ENCODE measurements at places on chromosomes 1 and 21.

DNA sequence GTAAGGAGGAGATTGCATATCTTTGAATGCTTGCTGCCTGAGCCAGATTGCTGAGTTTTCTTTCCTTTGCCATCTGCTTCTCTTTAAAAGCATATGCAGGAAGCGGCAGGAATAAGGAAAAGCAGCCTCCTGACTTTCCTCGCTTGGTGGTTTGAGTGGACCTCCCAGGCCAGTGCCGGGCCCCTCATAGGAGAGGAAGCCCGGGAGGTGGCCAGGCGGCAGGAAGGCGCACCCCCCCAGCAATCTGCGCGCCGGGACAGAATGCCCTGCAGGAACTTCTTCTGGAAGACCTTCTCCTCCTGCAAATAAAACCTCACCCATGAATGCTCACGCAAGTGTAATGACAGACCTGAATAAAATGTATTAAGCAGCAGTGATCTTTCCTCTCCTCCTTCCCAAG, 1.5 kb downstream of the CORT start:
- no peak for DNase-seq

GRCh38 chr1:33563699-33564098, 91.3 kb downstream of the ZSCAN20 start:
- DNase-seq = no peak

GRCh38 chr1:183922197-183922596, 115.3 kb downstream of the COLGALT2 start:
- DNase-seq = no peak

GRCh38 chr1:247906504-247907047, 11.2 kb downstream of the OR2W3 start:
- peak; percentile 33 for DNase-seq

GRCh38 chr21:37155186-37155585, 82.1 kb downstream of the TTC3 start:
- no peak for DNase-seq

DNA sequence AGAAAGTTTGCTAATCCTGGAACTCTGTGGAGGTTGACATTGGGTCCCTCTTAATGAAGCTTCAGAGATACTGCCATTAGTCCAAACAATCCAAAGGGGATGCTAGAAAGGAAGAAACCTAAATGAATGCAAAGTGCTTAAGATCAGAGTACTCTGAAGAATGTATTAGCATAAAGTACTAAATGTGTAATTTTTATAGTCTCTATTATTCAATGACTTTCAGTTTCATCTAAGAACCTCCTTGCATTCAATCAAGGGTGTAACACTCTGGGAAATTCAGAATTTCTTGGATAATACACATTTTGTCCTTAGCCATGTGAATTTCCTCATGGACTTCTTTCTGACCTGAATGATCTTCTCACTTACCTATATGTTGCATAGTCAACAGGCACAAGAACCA, 1078.5 kb upstream of the ADGRL4 start:
- no peak for DNase-seq

DNA sequence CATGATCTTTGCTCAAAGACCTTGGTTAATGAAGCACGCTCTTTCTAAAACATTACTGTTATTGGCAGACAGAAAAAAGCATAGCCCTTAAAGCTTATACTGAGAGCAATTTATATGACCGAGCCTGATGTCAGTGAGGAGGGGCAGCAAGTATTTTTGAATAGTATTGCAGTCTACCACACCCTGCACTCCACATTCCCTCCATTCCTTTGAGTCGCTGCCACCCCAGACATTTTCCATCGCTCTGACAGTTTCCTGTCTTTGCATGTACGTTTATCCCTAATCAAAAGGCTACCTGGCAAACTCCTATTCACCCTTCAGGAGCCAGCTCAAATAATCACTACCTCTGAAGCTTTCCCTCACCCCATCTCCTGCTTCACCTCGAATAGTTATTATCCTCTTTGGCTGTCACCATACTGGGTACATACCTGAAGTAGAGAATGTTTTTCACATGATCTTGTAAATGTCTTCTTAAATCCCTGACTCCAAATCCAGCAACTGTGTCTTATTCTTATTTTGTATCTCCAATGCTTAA, 5.5 kb upstream of the JUN start:
- DNase-seq = peak; percentile 7

- no peak for DNase-seq
Measured at GRCh38 chr1:47298025-47298699, 15.8 kb downstream of the STIL start.

- DNase-seq = peak; percentile 34
Measured at GRCh38 chr1:225767634-225768540, 9.7 kb upstream of the SRP9 start.

DNA sequence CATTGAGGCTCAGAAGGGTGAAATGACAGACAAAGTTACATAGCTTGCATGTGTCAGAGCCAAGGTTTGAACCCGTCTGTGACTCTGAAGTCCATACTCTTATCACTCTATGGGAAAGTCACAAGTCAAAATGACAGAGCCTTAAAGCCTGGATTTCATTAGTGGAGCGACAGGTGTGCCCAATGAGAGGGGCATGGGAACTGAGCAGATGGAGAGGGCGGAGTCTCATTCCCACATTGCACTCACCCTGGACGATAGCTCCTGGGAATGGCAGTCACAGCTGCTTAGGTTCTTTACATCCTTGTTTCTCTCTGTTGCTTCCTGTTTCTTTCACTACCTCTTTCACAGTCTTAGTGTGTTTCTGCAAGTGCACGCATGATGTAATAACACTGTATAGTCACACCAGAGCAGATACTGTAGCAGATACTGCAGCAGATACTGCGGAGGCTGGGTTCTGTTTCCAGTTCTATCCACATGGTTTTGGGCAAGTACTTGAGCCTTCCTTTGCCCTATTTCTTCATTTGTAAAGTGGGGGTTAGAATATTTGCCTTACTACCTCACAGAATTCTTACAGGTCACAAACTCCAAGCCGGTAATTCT, 127.2 kb downstream of the ZSCAN20 start:
- no peak for DNase-seq

DNA sequence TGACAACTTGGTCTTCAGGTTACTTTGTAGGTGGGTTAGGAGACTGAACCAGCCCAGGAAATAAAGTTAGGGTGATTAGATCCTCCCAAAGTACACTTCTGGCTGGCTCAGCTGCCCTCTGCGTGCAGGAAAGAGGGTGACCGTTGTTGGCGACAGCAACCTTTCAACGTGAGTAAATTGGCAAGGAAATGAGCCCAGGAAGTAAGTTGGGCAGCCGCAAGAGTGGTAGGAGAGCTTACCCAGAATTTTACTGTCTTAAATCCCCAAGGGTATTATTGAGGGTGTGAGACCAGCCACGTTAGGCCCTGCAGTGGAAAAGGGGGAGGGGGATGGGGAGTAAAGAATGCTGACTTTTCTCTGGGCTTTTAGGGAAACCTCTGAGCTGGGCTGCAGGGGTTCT, 1.6 kb downstream of the TENT5C start:
- DNase-seq = no peak

DNA sequence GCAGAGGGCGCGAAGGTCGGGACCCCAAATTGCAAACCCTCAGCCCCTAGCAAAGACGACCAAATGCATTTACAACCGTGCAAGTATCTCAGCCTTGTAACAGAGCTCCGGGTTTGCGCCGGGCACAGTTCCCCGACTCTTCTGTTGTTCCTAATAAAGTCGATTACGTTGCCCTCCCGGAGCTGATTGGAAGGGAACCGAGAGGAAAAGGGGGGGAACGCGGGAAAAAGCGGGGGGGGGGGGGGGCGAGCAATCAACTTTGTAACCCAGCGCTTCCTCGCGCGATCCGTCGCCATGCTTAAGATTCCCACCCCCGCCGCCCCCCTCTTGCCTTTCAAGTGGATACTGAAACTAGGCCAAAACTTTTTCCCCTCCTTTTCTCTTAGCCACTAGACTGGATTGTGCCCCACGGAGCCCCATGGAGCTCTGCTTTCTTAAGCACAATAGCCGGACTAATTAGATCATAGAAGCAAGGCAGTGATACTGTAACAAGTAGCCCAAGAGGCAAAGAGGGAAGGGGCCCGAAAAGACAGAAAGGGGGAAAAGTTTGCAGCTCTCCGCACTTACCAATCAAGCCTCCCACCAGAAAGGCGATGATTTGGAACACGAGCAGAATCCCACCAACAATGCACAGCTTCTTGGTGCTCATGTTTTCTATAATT, 565 bp downstream of the WLS start:
- DNase-seq = peak; percentile 5

- no peak for DNase-seq
Measured at GRCh38 chr1:35298464-35298863, 30.0 kb downstream of the ZMYM4 start.

GRCh38 chr21:44414291-44415072, 40.8 kb upstream of the LRRC3 start:
- DNase-seq = no peak

DNA sequence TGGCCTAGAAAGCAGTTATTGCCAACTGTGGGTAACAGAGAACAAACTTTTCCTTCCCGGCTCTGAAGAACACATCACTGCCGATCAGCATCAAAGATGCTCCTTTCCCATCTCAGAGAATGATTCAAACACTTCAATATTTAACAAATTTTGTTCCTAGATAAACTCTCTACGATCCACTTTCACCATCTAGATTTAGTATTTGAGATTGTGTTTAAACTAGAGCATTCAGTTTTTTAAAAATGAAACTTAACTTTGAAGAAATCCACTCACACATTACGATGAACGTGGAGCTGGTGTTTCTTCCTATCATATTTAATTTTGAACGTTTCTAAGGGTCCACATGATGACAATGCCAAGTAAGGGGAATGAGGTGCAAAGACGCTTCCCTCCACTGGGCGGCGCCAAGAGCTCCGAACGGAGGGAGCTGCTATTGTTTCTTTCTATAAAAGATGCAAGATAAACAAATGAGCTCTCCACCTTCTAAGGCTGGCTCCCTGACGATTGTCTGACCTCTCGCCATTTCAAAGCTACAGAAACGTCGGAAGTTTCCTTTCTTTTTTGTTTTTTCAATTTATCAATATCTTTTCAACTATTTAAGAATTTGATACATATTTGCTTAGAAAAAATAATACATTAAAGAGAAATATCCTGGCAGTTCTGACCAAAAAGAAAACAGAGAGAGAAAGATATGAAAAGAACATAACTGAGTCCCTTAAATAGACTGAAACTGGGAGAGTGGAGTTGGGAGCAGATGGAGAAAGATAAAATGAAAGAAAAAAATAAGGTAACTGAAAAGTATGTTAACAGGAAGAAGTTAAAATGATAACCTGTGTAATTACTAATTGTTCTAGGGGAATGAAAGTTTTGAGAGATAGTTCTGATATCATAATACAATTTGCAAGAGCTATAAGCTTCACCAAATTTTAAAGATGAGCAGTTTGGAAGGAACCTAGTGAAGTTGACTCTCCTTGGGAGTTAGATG, 4.4 kb upstream of the BARHL2 start:
- DNase-seq = peak; percentile 53

GRCh38 chr1:27136998-27137542, 17.9 kb downstream of the SLC9A1 start:
- DNase-seq = no peak

- no peak for DNase-seq
Measured at GRCh38 chr1:164685266-164686035, 126.5 kb downstream of the PBX1 start.

DNA sequence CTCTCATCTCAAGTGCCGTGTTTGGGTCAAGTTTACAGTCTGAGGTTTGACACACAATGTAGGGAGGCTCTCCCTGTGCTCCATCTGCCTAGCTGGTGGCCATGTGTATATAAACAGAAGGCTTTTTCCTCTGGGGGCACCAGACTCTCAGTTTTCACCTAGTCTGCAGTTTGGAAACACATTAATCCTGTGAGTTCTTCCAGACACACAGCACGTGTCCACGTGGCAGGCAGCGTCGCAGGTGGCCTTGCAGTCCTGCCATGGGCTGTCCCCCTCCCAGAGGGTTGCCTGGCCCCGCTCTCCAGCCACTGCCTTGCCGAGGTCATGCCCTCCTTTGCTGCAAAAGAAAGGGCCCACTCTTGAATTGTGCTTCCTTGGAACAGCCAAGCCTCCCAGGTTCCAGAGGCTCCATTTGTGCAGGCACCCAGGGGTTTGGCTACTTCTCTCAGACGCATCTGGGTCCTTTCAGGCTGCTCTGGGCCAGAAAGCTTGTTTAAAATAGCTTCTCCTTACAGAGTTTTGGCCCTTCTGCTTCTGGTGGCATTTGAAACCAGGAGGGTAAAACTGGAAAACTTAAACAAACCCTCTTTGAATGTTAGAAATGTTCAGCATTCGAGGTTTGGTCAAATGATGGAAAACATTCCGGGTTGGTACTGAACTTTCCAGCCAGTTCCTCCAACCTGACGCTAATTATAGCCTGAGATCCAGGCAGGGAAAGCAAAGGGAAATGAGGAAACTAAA, 4.4 kb upstream of the RUNX1 start:
- DNase-seq = no peak

- no peak for DNase-seq
Measured at GRCh38 chr1:31830511-31830910, 14.7 kb upstream of the SPOCD1 start.

GRCh38 chr1:67750691-67751054, 65.7 kb downstream of the GADD45A start:
- no peak for DNase-seq

GRCh38 chr21:46560568-46561444, 44.1 kb downstream of the S100B start:
- no peak for DNase-seq

Measured in trophoblast cell (in vitro differentiated cells and primary cell).